ENCODE measurements at places on chromosomes 2 and 18.

- no peak for DNase-seq
Observed at GRCh38 chr2:127664065-127664894, 11.1 kb downstream of the LIMS2 start.

DNA sequence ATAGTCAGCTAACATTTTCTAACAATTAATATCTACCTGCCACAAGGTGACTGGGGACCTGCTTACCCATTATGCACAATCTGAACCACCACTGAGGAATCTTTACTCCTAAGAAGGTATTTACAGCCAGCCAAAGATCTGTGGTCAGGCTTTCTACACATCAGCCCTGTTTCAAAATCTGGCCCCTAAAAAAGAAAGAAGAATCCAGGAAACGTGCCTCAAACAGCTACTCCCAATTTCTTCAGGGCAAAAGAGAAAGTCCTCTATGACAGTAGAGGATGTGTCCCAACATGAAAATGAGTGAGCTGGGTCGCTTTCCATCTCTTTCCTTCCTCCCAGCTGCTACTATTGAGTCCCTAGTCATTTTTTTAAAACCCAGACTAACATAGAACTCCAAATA lies 79.5 kb downstream of the EPB41L3 start:
- no peak for DNase-seq

- DNase-seq, result no peak
Observed at GRCh38 chr2:66268756-66269155, 166.2 kb upstream of the MEIS1 start.

- DNase-seq, result no peak
Observed at GRCh38 chr2:9565436-9566153, 10.0 kb upstream of the ADAM17 start.

- DNase-seq, result peak; percentile 39
Observed at GRCh38 chr2:27071990-27072830, 756 bp upstream of the OST4 start.

- no peak for DNase-seq
Observed at GRCh38 chr18:47931718-47932103, 1.3 kb upstream of the SMAD2 start.

DNA sequence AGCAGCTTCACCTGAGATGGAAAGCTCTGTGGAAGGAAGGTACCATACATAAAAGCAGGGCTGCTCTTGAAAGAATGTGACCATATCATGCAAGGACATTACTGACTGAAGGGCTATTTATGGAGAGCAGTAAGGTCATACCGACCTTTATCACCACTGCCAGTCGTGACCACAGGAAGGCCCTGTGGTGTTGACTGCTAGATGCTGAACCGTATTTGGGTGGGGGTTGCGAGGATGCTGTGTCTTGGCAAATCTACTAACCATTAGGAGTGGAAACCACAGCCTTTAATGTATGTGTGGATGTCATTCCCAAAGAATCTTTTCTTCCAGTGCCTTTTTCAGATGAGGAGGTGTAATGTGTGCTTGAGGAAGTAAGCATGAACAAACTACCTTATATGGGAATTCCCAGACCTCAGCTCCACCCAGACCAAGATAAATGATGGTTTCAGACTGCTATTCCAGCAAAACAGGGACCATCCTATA lies 60.8 kb downstream of the LIMS1 start:
- no peak for DNase-seq

GRCh38 chr2:7094231-7094741 lies 177.1 kb downstream of the RNF144A start:
- no peak for DNase-seq

DNA sequence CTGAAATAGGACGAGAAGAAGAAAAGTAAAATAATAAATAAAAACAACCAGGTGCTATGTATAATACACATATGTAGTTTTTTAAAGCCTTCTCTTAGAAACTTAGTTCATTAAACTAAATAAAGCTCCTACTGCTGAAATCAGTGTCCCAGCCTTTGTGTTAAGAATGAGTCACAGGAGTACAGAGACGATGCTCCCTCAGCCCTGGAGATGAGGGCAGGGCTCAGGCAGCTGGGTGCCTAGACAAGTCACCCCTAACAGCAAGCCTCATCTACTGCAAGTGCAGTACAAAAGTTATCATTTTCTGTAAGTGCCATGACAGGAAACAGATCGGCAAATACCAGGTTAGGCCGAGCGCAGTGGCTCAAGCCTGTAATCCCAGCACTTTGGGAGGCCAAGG lies 18.2 kb downstream of the KIDINS220 start:
- no peak for DNase-seq

DNA sequence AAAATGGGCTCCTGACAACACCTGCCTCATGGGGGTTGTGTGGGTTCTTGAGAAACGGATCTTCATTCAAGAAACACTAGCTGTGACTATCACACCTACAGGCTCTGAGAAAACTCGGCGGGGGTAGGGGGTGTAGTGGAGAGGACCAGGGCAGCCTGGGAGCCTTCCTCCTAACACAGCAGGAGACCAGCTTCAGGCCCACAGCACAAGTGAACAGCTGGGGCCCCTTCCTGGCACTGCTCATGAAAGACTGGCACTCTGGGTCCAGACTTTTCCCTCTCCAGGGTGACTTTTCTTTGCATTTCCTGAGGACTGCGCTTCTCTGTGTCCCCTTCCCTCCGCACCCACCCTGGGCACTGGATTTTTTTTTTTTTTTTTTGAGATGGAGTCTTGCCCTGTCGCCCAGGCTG lies 7.2 kb upstream of the SEMA4C start:
- DNase-seq, result no peak

DNA sequence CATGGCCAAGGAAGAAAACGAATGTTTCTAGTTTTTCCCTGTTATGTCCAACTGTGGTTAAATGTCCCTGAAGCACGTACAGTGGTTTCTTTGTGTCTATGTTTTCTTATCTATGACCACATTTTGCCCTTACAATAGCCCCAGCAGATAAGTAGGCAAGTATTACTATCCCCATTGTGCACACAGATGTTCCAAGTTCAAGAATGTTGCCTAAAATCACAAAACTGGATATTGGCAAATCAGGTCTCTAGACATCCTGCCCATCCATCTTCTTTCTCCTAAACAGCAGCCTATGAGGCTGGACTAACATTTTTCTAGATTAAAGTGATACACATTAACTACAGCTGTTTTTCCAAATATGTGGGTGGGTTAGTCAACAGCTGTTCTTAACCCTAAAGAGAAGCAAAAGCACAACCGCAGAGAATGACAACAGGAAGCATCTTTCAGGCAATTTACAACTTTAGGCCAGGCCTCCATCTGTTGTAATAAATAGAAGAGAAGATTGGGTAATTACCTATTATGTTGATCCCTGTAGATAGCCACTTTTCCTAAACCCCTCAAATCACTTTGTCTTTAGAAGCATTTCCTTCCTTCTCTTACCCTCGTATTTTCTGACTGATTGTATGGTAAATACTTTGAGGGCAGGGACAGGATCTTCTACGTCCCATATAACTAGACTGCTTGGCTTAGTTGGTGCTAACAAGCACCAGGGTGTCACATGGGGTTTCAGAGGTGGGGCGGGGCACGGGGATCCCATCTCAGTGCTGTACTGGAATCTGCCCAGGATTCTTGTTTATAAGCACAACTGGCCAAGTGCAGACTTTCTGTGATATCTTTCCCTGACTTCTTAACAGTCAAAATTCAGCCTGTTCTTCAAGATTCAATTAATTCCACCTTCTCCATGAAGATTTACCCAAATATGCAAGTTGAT lies 132.1 kb upstream of the SETBP1 start:
- no peak for DNase-seq

DNA sequence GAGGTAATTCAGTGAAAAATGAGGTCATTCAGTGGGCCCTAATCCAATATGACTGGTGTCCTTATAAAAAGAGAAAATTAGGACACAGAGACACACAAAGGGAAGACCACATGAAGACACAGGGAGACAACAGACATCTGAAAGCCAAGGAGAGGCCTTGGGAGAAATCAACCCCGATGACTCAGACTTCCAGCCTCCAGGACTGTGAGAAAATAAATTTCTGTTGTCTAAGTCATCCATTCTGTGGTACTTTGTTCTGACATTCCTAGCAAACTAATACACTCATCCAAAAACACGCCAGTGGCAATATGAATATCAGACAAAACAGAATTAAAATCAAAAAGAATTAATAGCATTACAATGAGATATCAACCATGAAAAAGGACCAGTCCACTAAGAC lies 303.7 kb downstream of the SS18 start:
- DNase-seq, result no peak

- peak; percentile 8 for DNase-seq
Observed at GRCh38 chr2:55014962-55015939, 35.0 kb downstream of the RTN4 start.

GRCh38 chr2:37569986-37570679 lies 101.3 kb downstream of the CDC42EP3 start:
- no peak for DNase-seq

DNA sequence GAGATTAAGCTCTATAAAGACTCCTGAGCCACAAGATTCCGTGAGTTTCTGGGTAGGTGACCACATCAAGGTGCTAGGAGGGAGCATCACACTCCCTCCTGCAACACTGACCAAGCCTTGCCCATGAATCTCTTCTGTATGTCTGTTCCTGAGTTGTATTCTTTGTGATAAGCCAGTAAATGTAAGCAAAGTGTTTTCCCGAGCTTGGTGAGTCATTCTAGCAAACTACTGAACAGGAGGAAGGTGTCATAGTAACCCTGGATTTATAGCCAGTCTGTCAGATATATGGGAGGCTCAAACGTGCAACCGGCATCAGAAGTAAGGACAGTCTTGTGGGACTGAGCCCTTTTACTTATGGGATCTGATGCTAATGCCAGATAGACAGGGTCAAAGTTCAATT lies 346.1 kb upstream of the KYNU start:
- no peak for DNase-seq

DNA sequence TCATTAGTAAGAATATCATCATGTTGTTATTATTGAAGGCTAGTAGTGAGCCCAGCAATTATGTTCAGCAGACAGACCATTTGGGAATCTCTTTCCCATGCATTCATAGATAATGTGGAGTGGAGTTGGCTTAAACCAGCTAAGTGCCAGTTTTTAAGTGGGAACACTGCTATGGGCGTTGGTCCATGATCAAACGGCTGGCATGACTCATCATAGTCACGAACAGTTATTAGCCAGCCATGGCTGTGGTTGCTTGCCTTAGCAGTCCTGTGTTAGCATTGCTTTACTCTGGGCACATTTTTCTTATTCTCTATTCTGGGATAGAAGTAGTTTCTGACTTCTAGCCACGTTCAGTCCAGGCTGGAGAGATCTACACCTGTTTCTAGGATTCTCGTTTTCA lies 17.7 kb downstream of the EIF4E2 start:
- no peak for DNase-seq

GRCh38 chr18:23226930-23227725 lies 91.8 kb downstream of the CABLES1 start:
- no peak for DNase-seq

GRCh38 chr2:96876269-96877041 lies 6.6 kb upstream of the SEMA4C start:
- DNase-seq, result no peak

- DNase-seq, result no peak
Observed at GRCh38 chr2:100683231-100683630, 120.4 kb downstream of the PDCL3 start.

DNA sequence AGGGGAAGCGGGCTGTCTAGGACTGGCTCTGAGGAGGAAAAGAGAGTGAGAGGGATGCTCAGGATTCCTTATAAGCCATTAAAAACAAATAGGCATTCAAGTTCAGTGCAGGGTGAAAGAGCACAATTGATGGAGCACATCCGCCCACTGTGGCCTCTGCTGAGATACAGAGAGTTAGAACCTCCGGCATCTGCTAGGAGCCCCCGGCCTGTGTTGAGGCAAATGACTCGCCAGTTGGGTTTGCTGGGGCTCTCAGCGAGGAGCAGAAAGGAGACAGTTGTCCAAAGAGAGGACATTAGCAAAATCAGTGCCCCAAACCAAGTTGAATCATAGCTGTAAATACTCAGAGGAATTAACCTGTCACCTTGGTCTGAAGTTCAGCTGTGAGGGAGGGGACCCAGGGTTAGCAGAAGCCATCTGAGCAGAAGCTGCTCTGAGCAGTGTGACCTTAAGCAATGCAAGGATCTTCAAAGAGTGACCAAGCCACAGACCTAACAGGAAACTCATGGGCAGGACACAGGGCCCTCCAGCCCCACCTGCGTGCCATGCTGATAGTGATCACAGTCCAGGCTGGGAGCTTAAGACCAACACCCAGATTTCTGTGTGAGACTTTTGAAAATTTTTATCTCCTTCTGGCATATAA lies 23.3 kb upstream of the IL18RAP start:
- no peak for DNase-seq

DNA sequence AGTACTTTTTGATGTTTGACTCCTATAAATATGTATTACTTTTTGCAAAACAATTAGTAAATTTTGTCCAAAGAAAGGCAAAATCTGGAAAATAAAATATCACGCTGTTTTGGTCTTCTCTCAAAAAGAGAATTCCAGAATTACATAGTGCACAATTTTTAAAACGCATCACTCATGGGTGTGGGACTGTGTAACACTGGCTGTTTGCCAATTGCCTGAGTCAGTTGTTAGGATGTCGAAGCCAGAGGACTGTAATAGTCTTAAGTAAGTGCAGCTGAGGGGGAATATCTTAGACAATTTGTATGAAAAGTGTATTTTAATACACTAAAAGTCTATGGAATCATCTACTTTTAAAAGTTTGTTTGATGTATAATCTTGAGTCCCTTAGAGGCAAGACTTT lies 24.1 kb upstream of the EPHA4 start:
- DNase-seq, result no peak

DNA sequence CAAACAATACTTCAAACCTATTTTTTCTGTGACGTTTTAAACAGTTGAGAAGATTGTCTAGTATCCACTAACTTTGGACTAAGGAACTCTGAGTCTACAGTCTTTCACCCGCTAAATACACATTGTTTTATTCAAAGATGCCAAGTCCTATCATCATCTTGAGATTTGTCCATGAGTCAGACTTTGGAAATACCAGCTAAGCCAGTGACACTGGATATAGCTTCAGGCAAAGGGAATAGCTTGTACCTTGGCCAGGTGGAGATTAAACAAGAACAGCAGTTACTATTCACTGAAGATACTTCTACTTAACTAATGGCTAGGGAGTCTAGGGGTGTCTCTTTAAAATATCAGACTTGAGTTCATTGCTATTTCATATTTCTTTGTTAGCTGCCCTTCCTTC lies 137.5 kb downstream of the COMMD1 start:
- DNase-seq, result no peak

GRCh38 chr2:102065675-102066252 lies 74.0 kb downstream of the IL1R2 start:
- DNase-seq, result no peak

GRCh38 chr2:44778221-44778654 lies 163.3 kb upstream of the SIX3 start:
- DNase-seq, result no peak

GRCh38 chr18:25434745-25435144 lies 82.8 kb upstream of the ZNF521 start:
- DNase-seq, result no peak

GRCh38 chr18:61201511-61201910 lies 131.7 kb upstream of the CDH20 start:
- DNase-seq, result no peak

GRCh38 chr2:199315299-199316179 lies 142.2 kb downstream of the SATB2 start:
- DNase-seq, result no peak

- DNase-seq, result no peak
Observed at GRCh38 chr2:141417246-141417797, 713.5 kb downstream of the LRP1B start.

- DNase-seq, result no peak
Observed at GRCh38 chr2:39547811-39548719, 111.0 kb upstream of the MAP4K3 start.

Measured in stimulated activated CD4-positive, alpha-beta T cell treated with anti-CD3 and anti-CD28 coated beads, Interleukin-4, amount 100 ng/mL, for 1 hour (primary cell).